ENCODE measurements at places on chromosomes 7 and 10.

DNA sequence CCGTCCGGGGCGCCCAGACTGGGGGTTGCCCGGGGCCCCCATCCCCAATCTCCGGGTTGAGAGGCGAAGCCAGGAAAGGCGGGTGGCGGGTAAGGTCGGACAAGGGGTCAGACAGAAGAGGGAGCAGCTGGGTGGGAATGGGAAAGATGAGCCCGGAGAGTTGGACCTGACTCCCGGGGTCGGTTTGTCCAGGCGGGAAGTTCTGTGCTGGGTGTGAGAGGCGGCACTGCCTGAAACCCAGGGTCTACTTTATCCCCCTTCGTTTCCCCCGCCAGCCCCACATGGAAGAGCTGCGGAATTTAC is 675 bp downstream of the SLC4A2 start:
- no peak for DNase-seq

GRCh38 chr10:44462338-44462914 is 77.5 kb upstream of the CXCL12 start:
- DNase-seq: no peak

- DNase-seq: no peak
Observed at GRCh38 chr10:42936580-42936979, 140.3 kb upstream of the RET start.

- DNase-seq: no peak
Observed at GRCh38 chr7:50331564-50332208, 27.2 kb downstream of the IKZF1 start.

DNA sequence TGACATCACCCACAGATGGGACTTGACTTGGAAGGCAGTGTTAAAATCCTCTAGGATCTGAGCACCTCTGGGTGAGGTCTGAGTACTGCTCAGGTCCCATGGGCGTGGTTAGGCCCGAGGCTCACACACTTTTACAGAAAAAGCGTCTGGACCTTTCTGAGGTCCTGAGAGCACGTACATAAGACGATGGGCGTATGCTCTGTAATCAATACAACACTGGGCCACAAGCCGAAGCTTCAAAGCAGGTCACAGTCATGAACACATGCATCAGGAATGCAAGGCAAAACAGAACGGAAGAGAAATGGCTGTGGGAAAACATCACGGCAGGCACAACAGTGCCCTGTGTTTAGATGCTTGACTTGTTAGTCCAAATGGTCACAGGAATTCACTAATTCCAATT is 112.2 kb downstream of the LARP4B start:
- DNase-seq: no peak

DNA sequence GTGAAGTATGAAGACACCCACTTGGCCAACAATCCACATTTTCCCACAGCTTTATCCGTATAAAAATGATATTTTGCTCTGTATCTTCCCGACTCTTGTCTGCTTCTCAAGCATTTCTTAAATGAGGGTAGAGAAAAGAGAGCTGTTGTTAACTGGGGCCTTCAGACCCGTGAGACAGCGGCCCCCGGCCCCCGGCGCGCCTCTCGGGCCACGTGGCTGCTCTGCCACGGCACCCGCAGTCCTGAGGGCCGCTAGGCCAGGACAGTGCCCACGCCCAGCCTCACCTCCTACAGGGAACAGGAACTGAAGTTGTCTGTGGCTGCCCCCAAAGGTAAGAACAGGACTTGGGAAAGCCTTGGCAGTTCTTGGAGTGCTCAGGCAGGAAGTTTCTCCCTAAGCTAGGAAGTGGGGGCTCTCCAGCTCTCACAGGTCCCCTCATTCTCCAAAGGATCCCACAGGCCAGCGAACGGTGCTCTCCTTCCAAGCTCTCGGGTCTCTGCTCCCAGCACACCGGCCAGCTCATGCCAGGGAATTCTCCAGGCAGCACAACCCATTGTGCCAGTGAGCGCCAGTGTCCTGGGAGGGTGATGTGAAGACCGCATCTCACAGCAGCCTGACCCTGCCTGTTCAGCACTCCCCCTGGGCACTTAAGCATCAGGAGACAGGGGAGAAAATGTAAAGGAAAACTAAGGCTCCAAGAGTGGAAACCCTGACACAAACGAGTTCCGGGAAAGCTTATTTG is 230.3 kb upstream of the PFKP start:
- no peak for DNase-seq

- peak; percentile 65 for DNase-seq
Observed at GRCh38 chr7:31082447-31082846, 30.3 kb downstream of the ADCYAP1R1 start.

DNA sequence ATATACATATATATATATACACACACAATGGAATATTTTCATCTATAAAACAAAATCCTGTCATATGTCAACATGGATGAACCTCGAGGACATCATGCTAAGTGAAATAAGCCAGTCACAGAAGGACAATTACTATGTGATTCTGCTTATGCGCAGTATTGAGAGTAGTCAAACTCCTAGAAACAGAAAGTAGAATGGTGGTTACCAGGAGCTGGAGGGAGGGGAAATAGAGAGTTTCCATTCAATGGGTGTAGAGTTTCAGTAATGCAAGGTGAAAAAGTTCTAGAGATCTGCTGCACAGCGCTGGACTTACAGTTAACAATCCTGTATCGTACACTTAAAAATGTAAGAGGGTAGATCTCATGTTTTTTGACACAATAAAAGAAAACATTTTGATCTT is 181.9 kb downstream of the CDCA7L start:
- DNase-seq: no peak

GRCh38 chr7:106752367-106752766 is 91.4 kb upstream of the CCDC71L start:
- DNase-seq: no peak

DNA sequence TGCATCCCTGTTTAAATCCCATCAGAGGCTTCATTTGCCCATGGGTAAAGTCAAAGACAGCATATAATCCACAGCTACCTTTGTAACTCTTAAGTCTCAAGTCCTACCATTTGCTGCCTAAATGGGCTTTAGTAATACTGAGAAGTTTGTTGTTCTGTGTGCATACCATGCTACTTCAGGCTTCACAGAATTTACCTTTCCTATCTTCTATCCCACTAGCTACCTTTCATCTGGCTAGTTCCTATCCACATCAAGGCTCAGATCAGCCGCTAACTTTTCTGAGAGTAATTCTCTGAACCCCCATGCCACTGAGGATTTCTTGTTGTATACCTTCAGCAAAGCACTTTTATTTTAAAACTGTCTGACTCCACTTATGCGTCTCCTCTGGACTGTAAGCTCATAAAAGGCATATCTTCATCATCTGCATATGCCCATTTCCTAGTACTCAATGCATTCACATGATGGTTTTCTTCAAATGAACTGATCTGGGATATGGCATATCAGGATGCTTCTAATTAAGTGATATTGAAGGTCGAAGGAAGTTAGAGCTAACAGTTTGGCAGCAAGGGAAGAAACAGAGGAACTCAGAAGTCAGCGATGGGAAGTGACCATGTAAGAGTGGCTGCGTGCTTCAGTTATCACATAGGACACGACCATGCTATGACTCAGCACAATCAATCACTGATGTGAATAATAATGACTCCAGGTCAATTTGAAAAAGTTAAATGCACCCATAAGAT is 283.9 kb upstream of the DKK1 start:
- no peak for DNase-seq

DNA sequence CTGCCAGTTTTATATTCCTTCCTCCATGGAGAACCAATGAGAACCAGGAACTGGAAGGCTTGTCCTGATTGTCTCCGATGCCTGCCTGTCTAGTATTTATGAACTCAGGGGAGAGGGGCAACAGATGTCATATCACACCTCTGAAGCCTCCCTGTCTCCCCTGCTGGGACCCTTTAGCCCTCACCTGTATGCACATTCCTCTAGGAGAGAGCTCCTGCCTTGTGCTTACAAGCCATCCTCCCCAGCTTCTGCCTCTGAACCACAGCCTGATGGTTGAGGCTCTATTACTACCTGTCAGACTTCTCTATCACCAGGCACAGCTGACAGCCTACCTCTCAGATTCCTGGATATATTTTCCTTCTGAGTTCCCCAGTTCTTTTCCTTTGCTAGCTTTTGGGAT is 5.9 kb upstream of the FAM131B start:
- DNase-seq: no peak

GRCh38 chr10:8628351-8628750 is 573.9 kb downstream of the GATA3 start:
- no peak for DNase-seq

DNA sequence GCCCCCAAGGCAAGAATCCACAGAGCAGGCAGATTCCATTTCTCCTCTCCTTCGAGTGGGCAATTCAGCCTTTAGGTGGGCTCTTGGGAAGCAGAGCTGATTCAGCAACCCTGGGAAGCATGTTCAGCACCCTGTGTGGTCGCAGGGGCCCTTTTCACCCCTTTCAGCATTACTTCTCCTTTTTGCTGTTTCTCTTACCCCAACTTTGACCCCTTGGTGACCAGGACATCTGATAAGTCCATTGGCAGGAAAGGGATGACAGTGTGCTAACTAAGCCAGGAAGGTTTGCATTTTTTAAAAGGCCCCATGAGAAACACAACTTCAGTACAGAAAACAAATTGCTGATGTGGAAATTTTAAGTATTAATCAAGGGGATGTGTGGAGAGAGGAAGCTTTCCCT is 283.7 kb upstream of the NRP1 start:
- DNase-seq: no peak

GRCh38 chr7:155256081-155256760 is 41.5 kb upstream of the INSIG1 start:
- no peak for DNase-seq

DNA sequence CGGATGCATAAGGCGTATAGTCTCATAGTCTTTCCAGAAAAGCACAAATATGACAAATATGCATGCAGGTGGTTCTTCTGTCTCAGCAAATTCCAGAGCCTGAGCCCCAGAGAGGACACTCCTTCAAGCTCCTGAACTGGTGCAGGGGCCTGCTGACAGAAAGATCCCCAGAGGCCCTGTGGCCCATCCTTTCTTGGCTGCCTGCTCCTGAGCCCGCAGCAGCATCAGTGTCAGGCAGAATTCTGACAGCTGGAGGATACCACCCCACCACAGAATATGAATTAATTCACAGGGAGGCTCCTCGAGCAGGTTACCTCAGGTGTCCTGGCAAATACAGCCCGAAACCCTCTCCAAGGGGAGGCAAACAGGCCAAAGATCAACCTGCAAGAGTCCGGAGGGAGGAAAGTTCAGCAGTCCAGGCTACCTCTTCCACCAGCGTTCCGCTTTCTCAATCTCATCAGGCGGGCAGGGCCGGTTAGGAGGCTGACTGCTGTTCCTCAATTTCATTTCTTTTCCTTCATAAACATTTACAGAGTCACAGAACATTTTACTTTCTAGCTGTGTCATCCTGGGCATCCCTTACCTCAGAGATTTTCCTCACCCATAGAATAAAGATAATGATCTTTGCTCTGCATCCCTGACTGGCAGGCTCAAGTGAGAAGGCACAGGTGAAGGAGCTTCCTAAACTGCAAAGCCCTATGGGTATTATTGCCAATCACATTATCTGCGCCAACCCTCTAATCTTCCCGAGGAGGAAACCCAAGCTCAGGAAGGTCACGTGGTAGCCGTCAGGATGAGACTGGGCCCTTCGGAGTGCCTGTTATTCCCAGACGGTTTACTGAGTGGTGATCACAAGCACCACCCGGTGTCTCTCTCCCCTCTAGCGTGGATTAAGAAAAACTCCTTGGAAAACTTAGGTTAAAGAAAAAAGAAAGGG is 1.4 kb downstream of the DNAJB12 start:
- DNase-seq: no peak

DNA sequence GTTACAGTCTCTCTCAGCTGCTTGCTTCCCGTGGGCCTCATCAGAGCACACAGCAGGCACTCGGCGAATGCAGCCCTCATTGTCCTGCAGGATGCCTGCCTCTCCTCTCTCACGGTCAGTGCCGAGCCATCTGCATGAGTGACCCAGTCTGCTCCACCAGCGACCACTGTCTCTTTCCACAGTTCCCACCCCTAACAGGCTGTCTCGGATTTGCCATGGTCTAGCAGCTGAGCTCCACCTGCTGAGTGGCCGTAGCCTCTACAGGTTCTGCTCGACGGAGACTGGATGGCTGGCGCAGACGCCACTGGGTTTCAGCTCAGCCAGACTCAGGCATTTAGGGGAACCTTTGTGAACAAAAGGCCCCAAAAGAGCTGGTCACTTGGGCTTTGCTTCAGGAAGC is 209.4 kb upstream of the FOXK1 start:
- DNase-seq: no peak

DNA sequence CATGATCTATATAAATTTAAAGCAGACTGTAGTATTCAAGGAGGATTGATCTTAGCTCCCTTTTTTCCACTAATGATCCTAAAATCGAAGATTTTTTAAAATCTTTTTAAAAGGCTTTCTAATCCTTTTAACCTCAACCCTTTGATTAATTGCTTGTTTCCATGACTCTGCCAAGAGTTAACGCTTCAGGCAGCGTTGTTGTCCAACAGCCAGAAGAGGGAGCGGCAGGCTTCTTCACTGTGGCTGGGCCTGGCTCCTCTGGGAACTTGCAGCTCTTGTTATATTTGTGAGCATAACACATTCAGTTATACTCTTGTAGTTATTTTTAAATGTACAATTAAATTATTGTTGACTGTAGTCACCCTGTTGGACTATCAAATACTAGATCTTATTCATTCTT is 26.3 kb downstream of the CRCP start:
- peak; percentile 92 for DNase-seq

- no peak for DNase-seq
Observed at GRCh38 chr10:44154956-44155355, 229.9 kb downstream of the CXCL12 start.

- DNase-seq: no peak
Observed at GRCh38 chr10:3972460-3973301, 187.7 kb upstream of the KLF6 start.

DNA sequence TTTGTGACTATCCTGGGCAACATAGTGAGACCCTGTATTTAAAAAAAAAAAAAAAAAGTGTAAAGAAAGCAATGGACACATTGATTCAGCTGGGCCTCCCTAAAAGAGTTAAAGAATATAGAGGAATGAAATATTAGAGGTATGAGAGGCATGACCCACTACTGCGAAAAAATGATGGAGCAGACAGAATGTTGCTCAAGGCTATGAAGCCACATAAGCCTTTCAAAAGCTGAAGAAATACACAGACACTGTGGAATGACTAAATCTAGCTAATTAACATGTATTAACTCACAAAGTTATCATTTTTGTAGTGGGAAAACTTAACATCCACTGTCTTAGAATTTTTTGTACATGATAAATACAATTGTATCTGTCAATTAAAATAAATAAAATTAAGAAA is 107.3 kb downstream of the HGF start:
- DNase-seq: no peak

- peak; percentile 54 for DNase-seq
Observed at GRCh38 chr7:1842321-1843221, 172.5 kb downstream of the ELFN1 start.

GRCh38 chr10:87658858-87659555 is 671 bp upstream of the PAPSS2 start:
- DNase-seq: no peak
